ENCODE measurements at places on chromosomes 11 and 22. TPM values are rescaled to one million over a fixed set of nuclear protein-coding genes. Genes with fewer than 3 reads are reported as not detected.

Gene MRGPRX4
- 1.5 TPM for total RNA-seq

Gene SYT8
- not detected for total RNA-seq

Gene CCDC134
- total RNA-seq: 7.4 TPM

Gene SLC22A25
- total RNA-seq: not detected

Gene DESI1
- 25.2 TPM for total RNA-seq

Gene POGLUT3
- 22.0 TPM for total RNA-seq
